ENCODE measurements at places on chromosomes 7 and 10.
A peak's percentile ranks its signal among the peaks of the same experiment; 100 is the strongest.

DNA sequence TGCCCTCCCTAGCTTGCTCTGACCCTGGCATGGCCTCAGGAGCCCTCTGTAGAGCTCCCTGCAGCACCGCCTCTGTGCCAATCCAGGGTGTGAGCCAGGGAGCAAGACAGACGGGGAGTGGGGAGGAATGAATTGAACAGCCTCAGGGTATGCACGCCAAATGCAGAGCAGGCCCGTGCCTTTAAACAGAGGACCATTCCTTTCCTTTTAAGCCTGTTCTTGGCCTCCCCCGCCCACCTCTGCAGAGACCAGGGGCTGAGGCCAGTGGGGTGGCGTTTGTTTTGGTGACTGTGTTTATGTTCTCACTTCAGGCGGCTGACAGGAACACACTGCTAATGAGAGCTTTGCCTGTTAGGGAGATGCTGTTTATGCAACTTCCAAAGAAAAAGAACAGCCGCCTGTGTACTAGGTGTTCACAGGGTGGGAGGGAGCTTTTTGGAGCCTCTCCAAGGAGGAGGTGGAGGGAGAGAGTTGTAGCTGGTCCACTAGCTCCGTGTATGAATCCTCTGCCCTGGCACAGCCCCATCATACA, 528.1 kb upstream of the DPP6 start:
- no peak for DNase-seq

- DNase-seq, result no peak
Observed at GRCh38 chr7:106423821-106424475, 139.2 kb upstream of the NAMPT start.

DNA sequence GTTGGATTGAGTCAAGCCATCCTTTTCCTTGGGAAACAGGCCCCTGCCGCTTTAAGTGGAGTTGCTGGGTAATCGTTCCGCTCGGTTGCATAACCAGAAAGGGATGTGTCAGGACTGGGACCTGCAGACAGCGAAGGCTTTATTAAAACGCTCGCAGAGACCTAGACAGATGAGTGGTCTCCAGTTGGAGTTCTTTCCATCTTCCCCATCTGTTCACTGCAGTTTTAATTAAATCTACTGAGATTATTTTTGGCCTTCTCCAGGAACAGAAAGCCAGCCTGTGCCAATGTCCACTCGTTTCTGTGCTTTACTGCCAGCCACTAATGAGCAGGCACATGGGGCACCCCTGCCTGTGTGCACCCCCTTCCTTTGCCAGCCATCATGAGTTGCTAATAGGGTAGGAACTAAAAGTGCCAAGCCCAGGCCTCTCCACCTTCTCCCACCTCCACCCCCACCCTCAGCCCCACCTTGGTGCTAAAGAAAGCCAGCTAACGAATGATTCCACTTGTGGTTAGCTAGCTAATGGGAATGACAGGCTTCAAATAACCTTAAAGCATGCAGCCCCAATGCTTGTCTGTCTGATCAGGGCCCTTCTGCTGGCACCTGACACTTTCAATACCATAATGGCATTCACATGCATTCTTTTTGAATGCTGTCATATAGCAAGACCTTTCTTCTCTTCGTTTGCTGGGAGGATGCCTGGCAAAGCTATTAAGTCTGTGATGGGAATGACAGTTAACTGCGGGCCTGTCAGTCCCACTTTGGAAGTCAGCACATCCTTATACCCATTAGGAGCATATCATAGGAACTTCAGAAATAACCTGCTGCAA, 556.8 kb upstream of the GALNT17 start:
- no peak for DNase-seq

- DNase-seq, result no peak
Observed at GRCh38 chr7:157299317-157299612, 37.5 kb upstream of the DNAJB6 start.

DNA sequence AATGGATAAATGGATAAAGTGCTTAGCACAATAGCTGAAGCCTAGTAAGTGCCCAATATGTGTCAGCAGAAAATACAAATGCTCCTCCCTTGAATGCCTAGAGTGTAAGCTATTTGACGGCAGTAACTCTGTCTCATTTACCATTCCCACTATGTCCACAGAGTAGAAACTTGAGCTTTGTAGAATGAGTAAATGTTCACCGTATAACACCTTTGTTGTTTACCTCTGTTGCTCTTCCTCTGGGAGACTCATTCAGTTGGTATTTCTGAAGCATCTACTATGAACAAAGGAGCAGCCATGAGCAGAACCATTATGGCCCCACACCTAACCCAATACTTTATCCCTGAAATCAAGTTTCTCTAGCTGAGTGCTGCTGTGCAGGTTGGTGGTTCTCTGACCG, 8.4 kb upstream of the SLC16A12 start:
- DNase-seq, result no peak

- no peak for DNase-seq
Observed at GRCh38 chr7:81684514-81685269, 85.2 kb downstream of the HGF start.

- DNase-seq, result no peak
Observed at GRCh38 chr7:155198196-155198892, 99.3 kb upstream of the INSIG1 start.

- no peak for DNase-seq
Observed at GRCh38 chr7:1284743-1285458, 52.2 kb downstream of the UNCX start.

GRCh38 chr7:158362001-158362400, 225.6 kb downstream of the PTPRN2 start:
- DNase-seq, result no peak

GRCh38 chr10:121110369-121110768, 259.2 kb downstream of the WDR11 start:
- no peak for DNase-seq

GRCh38 chr7:84204655-84205054, 10.1 kb upstream of the SEMA3A start:
- no peak for DNase-seq

GRCh38 chr7:44132039-44132438, 8.7 kb upstream of the POLD2 start:
- no peak for DNase-seq

DNA sequence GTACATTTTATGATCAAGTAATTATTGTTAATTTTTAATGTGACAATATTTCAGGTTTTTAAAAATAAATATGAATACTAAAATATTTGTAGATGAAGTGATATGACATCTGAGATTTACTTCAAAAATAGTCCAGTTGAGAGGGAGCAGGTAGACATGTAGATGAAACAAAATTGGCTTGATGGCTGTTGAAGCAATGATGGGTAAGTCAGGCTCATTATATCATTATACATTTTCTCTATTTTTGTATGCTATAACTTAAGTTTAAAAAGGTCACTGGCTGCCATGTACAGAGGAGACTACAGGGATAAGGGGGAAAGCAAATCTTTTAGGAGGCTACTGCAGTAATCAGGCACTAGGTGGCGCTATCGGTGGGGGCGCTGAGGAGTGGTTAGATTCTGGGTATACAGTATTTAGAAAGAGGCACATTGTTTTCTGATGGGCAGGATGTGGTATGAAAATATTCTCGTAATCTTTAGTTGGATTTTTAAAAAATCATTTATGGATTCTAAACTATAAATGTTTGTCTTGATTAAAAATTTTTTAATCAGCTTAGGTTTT, 189.8 kb upstream of the IMMP2L start:
- DNase-seq, result peak; percentile 24

DNA sequence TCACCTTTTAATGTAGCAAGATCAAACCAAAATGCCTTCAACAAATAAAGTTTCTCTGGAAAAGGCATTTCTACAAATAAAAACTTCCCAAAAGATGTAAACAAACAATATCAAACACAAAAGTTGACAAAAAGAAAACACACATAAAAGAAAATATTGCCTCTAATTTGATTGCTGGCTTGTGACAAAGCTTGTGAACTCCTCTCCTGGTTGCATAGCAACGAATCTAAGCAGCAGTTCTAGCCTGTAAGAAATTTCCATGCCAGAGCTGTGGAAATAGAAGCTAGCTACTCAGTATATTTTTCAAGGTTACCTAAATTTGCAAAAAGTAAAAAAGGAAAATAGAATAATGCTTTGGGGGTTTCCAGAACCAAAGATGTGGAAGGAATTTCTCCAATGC, 173.9 kb upstream of the CDK1 start:
- DNase-seq, result no peak

DNA sequence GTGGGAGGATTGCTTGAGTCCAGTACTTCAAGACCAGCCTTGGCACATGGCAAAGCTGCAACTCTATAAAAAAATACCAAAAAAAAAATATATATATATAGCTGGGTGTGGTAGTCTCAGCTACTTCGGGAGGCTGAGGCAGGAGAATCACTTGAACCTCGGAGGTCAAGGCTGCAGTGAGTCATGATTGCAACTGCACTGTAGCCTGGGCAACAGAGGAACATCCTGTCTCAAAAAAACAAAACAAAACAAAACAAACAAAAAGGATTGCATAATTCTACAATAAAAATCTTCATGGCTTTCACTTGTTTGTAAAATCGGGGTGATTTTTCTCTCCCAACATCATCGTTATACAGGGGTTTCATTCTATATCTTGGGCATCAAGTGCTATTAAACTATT, 35.1 kb downstream of the GUSB start:
- no peak for DNase-seq

GRCh38 chr7:124635416-124635815, 130.2 kb downstream of the GPR37 start:
- DNase-seq, result no peak

- DNase-seq, result no peak
Observed at GRCh38 chr7:102468478-102469350, 3.9 kb downstream of the LRWD1 start.

- DNase-seq, result no peak
Observed at GRCh38 chr10:61325223-61325960, 127.8 kb downstream of the TMEM26 start.
